ENCODE measurements at places on chromosomes 4 and X.

- DNase-seq: no peak
Measured at GRCh38 chr4:4559596-4559995, 17.7 kb upstream of the STX18 start.

DNA sequence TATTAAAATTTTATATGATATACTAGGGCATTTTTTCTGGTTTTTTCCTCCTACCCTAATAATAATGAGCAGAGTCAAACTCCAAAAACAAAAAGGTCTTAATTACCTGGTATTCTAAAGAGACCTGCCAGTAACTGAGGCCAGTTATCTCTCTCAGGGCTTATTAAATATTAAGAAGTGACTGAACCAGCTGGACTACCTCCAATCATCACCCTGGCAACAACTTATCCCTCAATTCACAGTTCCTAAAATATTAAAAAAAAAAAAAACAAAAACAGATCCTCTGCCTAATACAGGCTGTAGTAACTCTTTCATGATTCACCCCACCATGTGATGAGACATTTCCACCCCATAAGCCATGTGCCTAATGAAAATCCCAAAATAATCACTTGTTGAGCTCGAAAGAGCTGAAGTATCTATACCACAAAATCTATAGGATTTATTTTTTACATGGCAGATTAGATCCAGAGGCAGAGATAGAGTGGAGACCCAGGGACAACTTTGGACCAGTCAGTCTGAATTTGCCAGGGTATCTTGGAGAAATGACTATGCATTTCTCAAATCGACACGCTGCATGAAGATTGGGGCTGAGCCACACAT lies 698.0 kb downstream of the FAT4 start:
- no peak for DNase-seq

DNA sequence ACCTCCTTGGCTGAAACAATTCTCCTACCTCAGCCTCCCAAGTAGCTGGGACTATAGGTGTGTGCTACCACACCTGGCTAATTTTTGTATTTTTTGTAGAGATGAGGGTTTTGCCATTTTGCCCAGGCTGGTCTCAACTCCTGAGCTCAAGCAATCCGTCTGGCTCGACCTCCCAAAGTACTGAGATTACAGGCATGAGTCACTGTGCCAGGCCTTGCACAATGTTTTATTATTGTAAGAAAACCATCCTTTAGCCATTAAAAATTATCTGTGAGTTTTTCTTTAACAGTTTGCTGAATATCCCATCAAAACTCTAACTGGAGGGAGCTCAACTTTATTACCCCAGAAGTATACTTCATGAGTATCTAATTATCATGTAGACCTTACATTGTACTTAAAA lies 900.3 kb downstream of the PCDH7 start:
- no peak for DNase-seq

DNA sequence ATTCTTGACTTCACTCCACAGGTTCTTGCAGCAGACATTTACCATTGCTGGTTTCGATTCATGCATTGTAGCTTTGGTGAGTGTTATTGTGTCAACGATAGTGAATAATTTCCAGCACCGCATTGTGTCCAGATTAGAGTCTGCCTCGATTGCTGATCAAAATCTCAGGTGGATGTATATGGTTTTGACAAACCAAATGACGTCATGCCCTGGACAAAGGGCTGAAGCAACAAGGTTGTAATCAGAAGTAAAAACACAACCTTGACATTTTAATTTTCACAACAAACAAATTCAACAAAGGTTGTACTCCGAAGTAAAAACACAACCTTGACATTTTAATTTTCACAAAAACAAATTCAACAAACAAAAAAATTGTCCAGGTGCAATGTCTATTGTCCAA lies 81.1 kb upstream of the WWC2 start:
- DNase-seq: no peak

GRCh38 chr4:179836179-179837075 lies 2394.2 kb upstream of the AGA start:
- no peak for DNase-seq

GRCh38 chr4:187586892-187587291 lies 408.7 kb upstream of the ZFP42 start:
- DNase-seq: no peak

DNA sequence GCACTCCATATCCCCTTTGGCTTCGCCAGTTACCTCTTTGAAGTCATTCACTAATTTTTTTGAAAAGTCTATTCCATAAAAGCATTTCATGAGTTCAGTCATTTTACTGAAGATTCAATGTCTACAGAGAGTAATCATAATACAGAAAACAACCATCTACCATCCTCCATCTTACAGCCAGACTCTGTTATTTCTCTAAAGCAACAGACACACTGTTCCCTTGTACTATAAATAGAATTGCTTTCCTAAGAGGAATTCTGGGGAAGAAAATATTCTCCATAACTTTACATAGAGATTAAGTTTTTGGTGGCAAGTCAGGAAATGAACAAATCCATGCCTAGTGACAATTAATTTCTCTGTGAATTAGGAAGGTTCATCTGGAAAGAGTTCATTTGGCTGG lies 37.0 kb downstream of the XK start:
- DNase-seq: no peak

- no peak for DNase-seq
Measured at GRCh38 chr4:5385741-5386311, 322.5 kb downstream of the EVC2 start.

DNA sequence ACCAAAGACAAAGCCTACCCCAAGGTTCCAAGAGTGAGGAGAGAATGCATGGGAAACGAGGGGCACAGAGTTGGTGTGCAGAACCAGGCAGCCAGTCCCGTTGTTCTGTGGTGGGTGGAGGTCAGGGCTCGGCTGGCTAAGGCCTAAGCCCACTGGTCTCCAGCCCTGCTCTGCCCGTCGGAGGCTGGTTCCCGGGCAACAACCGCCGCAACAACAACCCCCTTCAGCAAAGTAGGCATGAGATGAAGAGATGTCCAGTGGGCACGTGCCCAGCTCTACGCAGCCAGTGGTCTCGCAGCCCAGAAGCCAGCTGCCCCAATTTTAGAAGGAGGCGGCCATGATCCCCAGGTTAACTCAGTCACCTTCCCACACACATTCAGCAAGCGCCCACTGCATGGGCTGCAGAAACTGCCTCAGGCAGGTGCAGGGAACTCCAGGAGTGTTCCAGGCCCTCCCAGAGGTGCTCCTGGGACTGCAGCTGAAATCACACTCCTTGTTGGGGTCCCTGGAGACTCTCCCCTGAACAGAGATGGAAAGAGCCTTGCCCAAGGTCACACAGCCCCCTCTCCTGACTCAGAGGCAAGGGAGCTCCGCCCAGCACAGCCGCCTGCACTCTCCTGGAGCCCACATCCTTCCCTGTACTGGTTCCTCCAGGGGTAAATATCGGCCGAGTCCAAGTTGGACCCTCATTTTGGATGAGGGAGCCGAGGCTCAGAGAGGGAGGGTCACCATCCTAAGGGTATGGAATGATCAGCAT lies 25.4 kb upstream of the HTRA3 start:
- DNase-seq: no peak

DNA sequence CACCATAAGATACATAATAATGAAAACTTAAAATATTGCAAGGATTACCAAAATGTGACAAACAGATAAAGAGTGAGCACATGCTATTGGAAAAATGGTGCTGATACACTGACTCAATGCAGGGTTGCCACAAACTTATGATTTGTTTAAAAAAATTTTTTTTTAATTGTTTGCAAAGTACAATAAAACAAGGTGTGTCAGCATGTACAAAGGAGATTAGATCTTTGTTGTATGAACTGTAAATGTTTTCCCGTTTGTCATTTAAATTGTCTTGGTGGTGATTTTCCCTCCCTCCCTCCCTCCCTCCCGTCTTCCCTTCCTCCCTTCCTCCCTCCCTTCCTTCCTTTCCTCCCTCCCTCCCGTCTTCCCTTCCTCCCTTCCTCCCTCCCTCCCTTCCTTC lies 31.4 kb downstream of the ANXA5 start:
- DNase-seq: no peak

- peak; percentile 22 for DNase-seq
Measured at GRCh38 chrX:20224814-20225487, 41.8 kb downstream of the RPS6KA3 start.

GRCh38 chr4:128220286-128221235 lies 67.1 kb downstream of the PGRMC2 start:
- no peak for DNase-seq

DNA sequence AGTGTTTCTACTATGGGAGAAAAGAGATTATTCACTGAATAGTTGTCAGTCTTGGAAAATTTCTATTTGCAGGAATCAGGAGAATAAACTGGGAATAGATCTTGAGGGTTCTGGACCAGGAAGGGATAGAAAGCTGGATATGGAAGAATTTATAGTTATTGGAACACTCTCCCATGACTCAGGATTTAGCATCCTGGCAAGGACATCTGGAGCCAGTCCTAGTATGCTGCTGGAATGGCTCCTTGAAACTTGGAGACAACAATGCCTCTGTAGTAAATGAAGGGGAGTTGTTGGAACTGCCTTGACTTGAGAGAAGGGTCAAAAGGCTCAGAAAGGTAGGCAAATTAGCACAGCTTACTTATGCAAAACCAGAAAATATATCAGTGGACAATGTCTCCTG lies 23.5 kb upstream of the THOC2 start:
- peak; percentile 23 for DNase-seq

- no peak for DNase-seq
Measured at GRCh38 chr4:3783693-3784306, 17.6 kb downstream of the ADRA2C start.

DNA sequence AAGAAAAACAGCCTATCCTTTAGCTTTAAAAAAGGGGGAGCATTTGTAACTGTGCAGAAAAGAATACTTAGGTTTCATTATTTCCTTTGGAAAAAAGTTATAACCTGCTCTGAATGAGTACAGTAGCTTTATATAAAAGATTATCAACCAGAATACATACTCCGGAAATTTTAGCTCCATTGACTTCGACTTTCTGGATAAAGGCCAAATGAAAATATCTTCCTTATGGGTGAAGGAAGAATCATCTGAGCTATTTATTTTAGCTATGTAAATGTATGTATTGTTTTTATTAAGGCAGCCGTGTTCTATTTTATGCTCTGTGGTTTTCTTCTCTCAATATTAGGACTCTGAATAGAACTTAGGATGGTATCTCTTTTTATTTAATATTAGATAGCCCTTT lies 69.0 kb upstream of the ETNPPL start:
- no peak for DNase-seq

GRCh38 chr4:10442976-10443375 lies 14.2 kb downstream of the ZNF518B start:
- DNase-seq: no peak

Measured in BJ (cell line).